ENCODE measurements at places on chromosomes 6 and 20. TPM values are rescaled to one million over a fixed set of nuclear protein-coding genes. Genes with fewer than 3 reads are reported as not detected.

The SNAP91 gene
- total RNA-seq: 0.21 TPM

The RSPO3 gene
- 91.7 TPM for total RNA-seq

The ZSCAN23 gene
- total RNA-seq: not detected

The KPNA5 gene
- total RNA-seq: 2.1 TPM

The ADAT2 gene
- 3.5 TPM for total RNA-seq

The NPBWR2 gene
- total RNA-seq: not detected

The LAMA2 gene
- 0.42 TPM for total RNA-seq

The GPLD1 gene
- total RNA-seq: 1.3 TPM

The LPA gene
- 0.02 TPM for total RNA-seq

The KHDC1L gene
- 0.40 TPM for total RNA-seq

The HCRTR2 gene
- total RNA-seq: not detected

The GNMT gene
- total RNA-seq: 0.10 TPM

The OR2B6 gene
- total RNA-seq: 0.15 TPM

The SCUBE3 gene
- total RNA-seq: 0.03 TPM

The PPP1R3G gene
- 1.4 TPM for total RNA-seq

The PBOV1 gene
- total RNA-seq: not detected

The TAB2 gene
- total RNA-seq: 31.5 TPM

The BMP6 gene
- total RNA-seq: 19.1 TPM

The PET117 gene
- total RNA-seq: 19.5 TPM

The TP53RK gene
- 12.5 TPM for total RNA-seq

The EEF1E1 gene
- 61.2 TPM for total RNA-seq

The CNR1 gene
- 0.55 TPM for total RNA-seq

The TRDN gene
- not detected for total RNA-seq

The FNDC11 gene
- total RNA-seq: 0.17 TPM

The NR2E1 gene
- total RNA-seq: 0.03 TPM

The POU5F1 gene
- total RNA-seq: 5.3 TPM

The HLA-DQB1 gene
- total RNA-seq: not detected

The KIAA0408 gene
- 6.4 TPM for total RNA-seq

The DTNBP1 gene
- total RNA-seq: 11.6 TPM

The HSPA1L gene
- total RNA-seq: 1.8 TPM

The CTAGE9 gene
- total RNA-seq: not detected

The SNPH gene
- 4.9 TPM for total RNA-seq

The SLC32A1 gene
- total RNA-seq: not detected

The PHACTR1 gene
- total RNA-seq: not detected

The MOG gene
- total RNA-seq: not detected

The OPRM1 gene
- total RNA-seq: not detected

The OSER1 gene
- total RNA-seq: 57.3 TPM

The PPP2R5D gene
- total RNA-seq: 27.5 TPM
